ENCODE measurements at places on chromosomes 11 and 22.
A peak's percentile ranks its signal among the peaks of the same experiment; 100 is the strongest.

DNA sequence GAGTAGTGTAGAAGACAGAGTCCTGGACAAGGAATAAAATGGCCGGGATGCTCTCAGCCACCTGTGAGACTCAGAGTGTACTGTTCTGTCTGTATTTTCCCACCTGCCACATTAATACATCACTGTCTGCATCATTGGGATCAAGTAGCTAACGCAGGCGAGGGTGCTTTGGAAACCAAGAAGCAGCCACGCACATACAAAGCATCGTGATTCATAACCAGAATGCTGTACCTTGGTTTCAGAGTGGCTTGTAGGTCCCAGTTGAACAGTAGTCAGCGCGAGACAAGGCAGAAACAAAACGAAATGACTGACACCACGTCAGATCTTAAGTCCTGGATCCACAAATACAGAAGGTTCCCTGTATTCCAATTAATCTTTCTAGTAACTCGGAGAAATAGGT is 198.3 kb downstream of the GRIK4 start:
- DNase-seq, result no peak

DNA sequence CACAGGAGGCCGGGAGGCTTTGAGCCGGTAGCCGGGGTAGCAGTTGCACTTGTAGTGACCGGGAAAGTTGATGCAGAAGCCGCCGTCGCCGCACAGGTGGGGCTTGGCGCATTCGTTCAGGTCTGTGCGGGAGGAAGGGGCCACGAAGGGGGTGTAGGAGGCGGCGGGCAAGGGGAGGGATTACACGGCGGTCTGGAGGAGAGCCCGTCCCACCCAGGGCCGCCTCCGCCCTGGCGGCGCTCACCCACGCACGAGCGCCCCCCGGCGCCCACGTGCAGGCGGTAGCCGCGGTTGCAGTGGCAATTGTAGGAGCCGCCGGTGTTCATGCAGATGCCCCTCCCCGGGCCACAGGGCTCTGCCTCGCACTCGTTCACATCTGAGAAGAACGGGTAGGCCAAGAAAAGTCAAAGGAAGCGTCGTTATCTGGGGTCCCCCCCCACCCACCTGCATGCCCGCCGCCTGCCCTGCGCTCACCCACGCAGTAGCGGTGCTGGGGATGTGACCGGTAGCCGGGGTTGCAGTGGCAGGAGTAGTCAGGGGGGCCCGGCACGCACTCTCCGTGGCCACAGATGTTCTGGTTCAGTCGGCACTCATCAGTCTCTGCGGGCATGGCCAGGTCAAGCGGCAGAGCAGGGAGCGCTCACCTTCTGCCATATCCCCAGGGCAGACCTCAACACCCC is 10.6 kb downstream of the LTBP3 start:
- no peak for DNase-seq

- peak; percentile 36 for DNase-seq
Measured at GRCh38 chr11:75429902-75430713, 2.9 kb downstream of the KLHL35 start.

- DNase-seq, result no peak
Measured at GRCh38 chr11:44813401-44813800, 86.6 kb downstream of the TSPAN18 start.

- no peak for DNase-seq
Measured at GRCh38 chr22:49887702-49888101, 30.5 kb downstream of the ALG12 start.

DNA sequence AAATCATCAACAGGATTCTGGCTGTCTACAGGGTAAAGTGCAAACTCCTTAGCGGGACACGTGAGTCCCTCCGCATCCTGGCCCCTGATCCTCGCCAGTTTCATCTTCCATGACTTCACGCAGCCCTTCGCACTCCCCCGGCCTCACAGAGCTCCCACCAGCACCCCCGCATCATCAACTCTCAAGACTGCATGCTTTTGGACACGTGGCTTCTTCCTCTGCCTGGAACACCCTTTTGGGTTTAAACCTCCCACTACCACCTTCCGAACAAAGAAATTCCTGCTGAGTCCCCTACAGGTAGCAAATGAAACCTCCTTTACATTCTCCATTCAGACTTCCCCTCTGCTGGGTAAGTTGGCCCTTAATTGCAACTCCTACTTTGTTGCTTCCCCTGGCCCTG is 12.6 kb upstream of the EIF3M start:
- DNase-seq, result no peak

- no peak for DNase-seq
Measured at GRCh38 chr11:67253872-67254624, 12.2 kb upstream of the GRK2 start.

DNA sequence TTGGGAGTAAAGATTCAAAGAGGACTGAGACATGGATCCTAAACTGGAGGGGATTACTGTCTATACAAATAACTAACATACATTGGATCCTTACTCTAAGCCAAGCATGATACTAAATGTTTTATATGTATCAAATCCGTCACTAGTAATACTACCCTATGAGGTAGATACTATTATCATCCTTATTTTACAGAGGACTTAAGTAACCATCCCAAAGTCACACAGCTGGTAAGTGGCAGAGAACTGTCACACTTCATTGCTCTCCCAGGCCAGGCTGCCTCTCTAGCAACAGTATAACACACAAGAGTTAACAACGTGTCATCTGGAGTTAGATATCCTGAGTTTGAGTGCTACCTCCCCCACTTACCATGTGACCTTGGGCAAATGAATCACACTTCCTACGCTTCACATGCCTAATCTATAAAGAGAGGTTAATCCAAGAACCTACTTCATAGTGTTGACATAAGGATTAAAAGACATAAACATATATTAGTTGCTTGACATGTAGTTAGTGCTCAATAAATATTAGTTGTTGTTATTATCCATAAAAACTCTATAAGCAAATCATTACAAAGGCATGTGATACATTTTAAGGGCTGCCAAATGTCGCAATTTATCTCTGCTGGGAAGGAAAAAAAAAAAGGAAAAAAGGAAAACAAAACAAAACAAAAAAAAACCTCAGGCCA is 33.8 kb upstream of the SPON1 start:
- DNase-seq, result no peak

- no peak for DNase-seq
Measured at GRCh38 chr22:24099666-24100065, 81.6 kb upstream of the SUSD2 start.
